ENCODE measurements at places on chromosomes 1 and 21.

DNA sequence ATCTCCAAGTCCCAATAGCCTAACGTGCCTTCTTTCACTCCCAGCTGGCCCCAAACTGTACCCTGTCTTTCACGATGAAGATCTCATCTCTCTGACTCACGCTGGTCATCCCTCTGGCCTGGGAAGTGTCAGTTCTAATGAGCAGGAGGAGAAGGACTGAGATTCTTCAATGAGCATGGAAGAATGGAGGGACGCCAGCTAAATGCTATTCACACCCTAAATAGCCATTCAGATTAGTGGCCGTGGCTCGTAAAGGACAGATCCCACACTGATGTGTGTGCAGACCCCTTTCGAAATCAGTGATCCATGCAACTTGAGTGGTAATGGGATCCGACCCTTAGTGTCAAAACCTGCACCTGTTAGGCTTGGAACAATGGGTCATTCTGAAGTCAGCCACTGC, 75.9 kb upstream of the SMYD2 start:
- no peak for DNase-seq

GRCh38 chr1:200491103-200491502, 81.3 kb upstream of the ZNF281 start:
- DNase-seq = no peak

GRCh38 chr1:87202922-87203655, 125.6 kb upstream of the LMO4 start:
- DNase-seq = peak; percentile 64

- DNase-seq = no peak
Observed at GRCh38 chr1:93598861-93599439, 82.7 kb downstream of the BCAR3 start.

DNA sequence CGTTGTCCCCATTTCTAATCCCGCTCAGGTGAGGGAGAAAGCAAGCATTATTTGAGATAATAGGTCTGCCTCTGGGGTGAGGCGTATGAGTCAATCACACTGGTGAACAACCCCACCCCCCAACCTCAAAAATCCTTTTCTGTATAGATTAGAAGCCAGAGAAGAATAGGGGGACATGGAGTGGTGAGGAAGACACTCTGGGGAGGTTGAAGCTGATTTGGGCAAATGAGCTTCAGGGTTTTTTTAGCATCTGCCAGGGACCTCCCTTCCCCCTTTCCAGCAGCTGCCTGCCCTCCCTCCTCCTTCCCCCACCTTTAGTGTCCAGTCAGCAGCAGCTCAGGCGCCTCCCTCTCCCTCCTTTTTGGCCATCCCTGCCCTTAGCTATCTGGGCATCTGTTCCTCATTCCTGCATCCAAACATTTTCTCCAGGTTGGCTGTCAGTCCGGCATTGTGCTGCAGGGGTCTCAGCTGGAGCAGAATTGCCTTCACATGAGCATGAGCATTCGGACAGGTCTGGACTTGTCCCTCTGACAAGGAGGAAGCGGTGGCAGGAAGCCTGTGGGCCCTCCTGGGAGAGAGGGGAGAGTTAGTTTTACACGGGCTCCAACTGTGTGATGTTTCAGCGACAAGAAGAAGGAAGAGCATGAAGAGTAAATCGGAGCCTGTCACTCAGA, 30.8 kb upstream of the PTGFRN start:
- DNase-seq = peak; percentile 41
